ENCODE measurements at places on chromosomes 7 and 10. TPM values are rescaled to one million over a fixed set of nuclear protein-coding genes. Genes with fewer than 3 reads are reported as not detected.

Gene SEMA3E
- total RNA-seq = 2.0 TPM

Gene OR2A12
- total RNA-seq = not detected

Gene NUDCD3
- 45.8 TPM for total RNA-seq

Gene CFAP46
- 1.8 TPM for total RNA-seq

Gene SGMS1
- total RNA-seq = 51.4 TPM
